Stomach (tissue), 19 donors: ENCODE measurements at places on chromosomes 16 and 17. TPM values are rescaled to one million over a fixed set of nuclear protein-coding genes. Genes with fewer than 3 reads are reported as not detected.
A peak's percentile ranks its signal among the peaks of the same experiment; 100 is the strongest.

The FBXL16 gene
- not detected for total RNA-seq

- H3K4me1 ChIP-seq = peaks cover 25% of the 10 kb centered on the region
- no peak for DNase-seq
- H3K27ac ChIP-seq = peak overlapping the region; percentile 84
These were observed 714 bp downstream of the TNS4 start for GRCh38 chr17:40500709-40501108.

DNA sequence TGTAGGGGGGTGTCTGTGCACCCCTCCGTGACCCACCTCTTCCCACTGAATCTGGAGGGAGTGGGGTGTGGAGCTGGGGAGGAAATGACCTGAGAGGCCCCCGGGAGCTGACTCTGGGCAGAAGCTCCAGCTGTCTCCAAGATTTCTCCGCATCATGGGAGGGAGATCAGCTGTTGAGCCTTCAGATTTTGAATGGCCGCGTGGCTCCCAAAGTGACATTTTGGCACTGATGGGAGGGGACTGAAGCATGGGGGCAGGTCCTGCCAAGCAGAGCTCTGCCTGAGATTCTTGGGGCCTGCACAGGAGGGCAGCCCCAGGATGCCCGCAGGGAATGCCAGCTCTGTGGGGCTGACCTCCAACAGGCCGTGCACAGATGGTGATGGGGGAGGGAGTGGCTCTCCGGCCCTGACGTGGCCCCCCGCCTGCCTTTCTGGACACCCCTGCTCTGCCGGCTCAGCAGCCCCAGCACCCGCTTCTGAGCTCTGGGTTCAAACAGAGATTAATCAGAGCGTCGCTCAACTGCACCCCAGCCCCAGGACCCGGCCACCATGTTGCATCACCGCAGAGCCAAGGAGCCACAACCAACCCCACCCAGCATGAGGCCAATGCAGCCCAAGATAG, 25.3 kb upstream of the UBE2I start:
- H3K27ac ChIP-seq = no peak overlapping the region
- peaks cover 6% of the 10 kb centered on the region for H3K4me1 ChIP-seq
- no peak overlapping the region for H3K4me3 ChIP-seq

DNA sequence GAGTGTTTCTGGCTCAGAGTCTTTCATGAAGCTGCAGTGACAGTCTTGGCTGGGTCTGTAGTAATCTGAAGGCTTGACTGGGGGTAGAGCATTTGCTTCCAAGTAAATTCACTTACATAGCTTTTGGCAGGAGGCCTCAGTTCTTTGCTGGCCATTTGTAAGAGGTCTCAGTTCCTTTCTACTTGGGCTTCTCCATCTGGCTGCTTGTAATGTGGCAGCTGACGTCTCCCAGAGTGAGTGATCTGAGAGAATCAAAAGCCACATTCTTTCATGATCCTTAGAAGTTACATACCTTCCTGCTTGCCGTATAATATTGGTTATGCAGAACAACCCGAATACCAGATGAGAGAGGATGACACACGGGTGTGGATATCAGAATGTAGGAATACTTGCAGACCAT, 39.8 kb downstream of the NF1 start:
- H3K27me3 ChIP-seq = no peaks in the 10 kb centered on the region
- DNase-seq = peak; percentile 30
- no peak overlapping the region for H3K27ac ChIP-seq
- peaks cover 23% of the 10 kb centered on the region for H3K36me3 ChIP-seq
- no peaks in the 10 kb centered on the region for H3K4me1 ChIP-seq

GRCh38 chr17:40532520-40533253, 31.3 kb upstream of the TNS4 start:
- H3K27me3 ChIP-seq = no peaks in the 10 kb centered on the region
- H3K36me3 ChIP-seq = no peaks in the 10 kb centered on the region
- H3K27ac ChIP-seq = peak overlapping the region; percentile 18
- no peak overlapping the region for H3K4me3 ChIP-seq
- H3K4me1 ChIP-seq = peaks cover 44% of the 10 kb centered on the region

- H3K4me3 ChIP-seq = no peak overlapping the region
- no peaks in the 10 kb centered on the region for H3K27me3 ChIP-seq
- DNase-seq = no peak
- no peaks in the 10 kb centered on the region for H3K4me1 ChIP-seq
- no peaks in the 10 kb centered on the region for H3K36me3 ChIP-seq
- H3K27ac ChIP-seq = no peak overlapping the region
These were observed 120.3 kb upstream of the MON1B start for GRCh38 chr16:77070683-77071082.
